Activated CD4-positive, alpha-beta T cell treated with anti-CD3 and anti-CD28 coated beads for 48 hours (primary cell): ENCODE measurements at places on chromosomes 11 and 22.

DNA sequence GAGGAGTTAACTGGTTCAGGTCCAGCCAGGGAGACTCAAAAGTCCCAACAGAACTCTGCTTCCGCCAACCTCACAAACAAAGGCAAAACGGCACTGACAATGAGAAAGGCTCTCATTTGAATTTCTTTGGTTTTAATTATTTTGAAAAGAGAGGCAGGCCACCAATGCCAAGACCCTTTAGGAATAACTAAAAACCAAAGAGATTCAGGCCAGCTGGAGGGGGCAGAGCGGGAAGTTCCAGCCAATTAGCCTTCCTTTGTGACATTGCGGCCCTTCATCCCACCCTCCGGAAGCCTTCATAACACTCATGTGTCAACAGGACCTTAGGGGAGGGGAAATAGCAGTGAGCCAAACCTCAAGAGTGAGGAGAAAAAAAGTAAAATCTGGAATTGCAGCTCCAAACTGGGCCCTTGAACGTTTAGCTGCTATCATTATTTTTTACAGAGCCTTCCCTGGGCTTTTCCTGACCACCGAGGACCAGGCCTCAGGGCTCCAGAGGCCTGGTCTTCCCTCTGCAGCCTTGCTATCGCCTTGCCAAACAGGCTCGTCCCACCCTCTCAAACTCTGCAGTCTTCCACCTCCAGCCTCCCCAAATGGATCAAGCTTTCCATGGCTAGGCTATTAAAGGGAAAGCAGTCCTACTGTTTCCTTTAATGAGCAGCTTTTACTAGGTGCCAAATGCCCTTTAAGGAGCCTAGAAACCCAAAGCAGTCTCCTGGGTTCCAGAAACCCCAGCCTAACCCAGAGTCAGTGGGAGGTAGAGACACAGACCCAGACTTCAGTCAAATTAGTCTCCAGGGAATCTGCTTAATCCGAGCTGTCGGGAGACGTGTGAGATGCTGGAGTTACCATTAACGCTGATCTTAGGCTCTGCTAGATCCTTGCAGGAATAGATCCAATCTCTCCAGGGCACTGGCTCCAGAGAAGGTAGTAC lies 114.2 kb downstream of the CCDC34 start:
- no peak for DNase-seq

GRCh38 chr11:125425601-125426000 lies 70.5 kb downstream of the FEZ1 start:
- DNase-seq, result no peak

- no peak for DNase-seq
Measured at GRCh38 chr22:41504397-41504796, 35.5 kb downstream of the ACO2 start.

DNA sequence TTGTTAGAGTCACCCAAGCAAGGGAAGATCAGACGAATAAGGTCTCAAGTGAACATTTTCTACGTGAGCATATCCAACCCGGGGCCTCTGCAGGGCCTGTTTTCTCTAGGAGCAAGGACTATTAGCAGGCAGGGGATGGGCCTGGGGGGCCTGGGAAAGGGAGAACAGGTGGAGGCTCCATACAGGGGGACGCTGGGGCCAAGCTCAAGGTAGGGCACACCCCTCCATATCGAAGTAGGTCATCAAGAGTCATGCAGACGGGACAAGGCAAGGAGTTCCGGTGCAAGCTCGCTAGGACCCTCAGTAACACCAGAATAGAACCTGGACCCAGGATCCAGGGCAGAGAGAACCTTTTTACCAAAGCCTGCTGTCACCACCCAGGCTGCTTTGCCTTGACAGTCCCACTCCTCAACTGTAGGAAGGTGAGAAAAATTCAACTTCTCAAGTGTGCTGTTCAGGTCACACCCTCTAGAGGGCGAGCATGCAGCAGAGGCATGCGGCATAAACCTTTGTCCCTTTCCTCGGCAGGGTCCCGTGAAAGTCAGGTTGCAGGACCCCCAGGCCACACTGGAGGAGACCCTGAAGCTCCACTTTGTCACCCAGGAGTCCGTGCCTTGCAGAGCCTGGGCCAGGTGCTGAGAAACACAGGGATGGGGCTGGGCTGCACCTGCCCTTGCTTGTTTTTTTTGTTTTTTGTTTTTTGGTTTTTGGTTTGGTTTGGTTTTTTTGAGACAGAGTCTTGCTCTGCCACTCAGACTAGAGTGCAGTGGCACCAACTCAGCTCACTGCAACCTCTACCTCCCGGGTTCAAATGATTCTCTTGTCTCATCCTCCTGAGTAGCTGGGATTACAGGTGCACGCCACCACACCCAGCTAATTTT lies 8.6 kb upstream of the APOBEC3B start:
- peak; percentile 69 for DNase-seq

DNA sequence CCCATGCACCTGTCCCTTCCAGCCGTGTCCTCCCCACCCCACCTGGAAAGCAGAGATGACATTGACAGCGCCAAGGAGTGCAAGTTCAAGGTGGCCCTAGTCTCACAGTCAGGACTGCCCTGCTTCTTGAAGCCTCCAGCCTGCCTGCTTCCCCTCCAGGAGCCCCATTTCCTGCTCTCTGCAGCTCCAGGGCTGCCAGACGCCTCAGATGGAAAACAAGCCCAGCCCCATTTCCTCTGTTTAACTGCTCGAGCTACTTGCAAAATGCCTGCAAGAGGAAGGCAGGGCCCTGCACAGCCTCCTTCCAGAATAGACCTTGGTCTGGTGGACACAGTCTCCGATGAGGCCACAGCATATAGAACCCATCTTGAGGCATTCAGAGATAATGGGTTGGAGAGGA lies 5.0 kb upstream of the DGKZ start:
- DNase-seq, result no peak

GRCh38 chr11:120097721-120098385 lies 40.1 kb downstream of the TRIM29 start:
- no peak for DNase-seq
